ENCODE measurements at places on chromosomes 6 and 20. TPM values are rescaled to one million over a fixed set of nuclear protein-coding genes. Genes with fewer than 3 reads are reported as not detected.

DNA sequence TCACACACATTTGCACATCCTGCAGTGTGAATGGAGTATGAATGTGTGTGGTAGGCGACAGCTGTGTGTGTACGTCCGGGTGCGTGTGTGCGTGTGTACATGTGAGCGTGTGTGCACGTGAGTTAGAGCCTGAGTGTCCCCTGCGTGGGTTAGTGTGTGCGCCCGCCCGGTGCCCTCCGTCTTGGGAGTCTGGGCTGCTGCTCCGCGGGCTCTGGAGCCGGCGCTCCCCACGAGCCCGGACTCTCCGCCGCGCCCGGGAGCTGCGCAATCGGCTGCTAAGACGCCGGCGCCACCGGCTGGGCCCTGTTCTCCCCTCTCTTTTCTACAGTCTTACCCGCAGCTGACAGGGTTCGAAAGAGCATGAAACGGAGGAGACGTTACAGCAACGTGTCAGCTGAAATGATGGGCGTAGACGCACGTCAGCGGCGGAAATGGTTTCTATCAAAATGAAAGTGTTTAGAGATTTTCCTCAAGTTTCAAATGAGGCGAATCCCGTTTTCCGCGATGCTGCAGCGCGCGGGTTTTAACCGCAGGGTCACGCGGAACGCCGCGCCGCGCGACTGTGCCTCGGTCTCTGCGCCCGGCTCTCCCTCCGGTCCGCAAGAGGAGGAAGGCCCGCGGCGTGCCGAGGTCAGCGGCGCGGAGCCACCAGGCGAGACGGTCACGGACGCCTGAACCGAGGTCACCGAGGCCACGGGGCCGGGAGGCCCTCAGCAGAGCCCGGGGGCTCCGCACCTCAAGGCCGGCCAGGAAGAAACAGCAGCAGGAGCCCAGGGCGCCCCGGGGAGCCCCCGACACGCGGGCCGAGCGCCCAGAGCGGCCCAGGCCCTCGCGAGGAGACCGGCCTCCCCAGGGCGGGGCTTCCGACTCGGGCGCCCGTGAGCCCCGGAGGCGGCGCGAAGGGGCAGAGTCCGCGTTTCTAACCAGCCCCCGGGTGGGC, 95.3 kb upstream of the BHLHE23 start:
- no peaks in the 10 kb centered on the region for H3K4me1 ChIP-seq
- H3K36me3 ChIP-seq, result no peaks in the 10 kb centered on the region
- H3K27me3 ChIP-seq, result peaks cover 10% of the 10 kb centered on the region

DNA sequence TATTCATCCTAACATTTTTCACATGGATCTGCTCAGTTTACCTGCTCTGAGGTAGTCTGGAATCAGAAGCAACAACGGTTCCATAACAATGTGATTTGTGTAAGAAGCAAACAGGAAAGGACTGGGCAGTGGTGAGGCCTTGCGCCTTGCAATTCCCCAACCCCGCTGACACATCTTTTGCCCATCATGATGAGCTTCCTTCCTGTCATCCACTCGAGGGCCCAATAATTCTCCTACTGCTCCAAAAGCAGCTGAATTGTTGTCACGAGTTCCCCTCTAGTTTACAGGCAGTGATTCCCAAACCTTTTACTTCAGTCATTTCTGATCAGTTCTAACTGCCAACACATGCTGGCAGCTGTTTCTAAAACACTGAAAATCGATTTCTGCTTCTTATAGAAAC, 22.9 kb downstream of the STX7 start:
- no peak overlapping the region for H3K4me3 ChIP-seq
- peaks cover 18% of the 10 kb centered on the region for H3K36me3 ChIP-seq
- H3K27me3 ChIP-seq, result no peaks in the 10 kb centered on the region
- DNase-seq, result peak; percentile 21
- peaks cover 16% of the 10 kb centered on the region for H3K4me1 ChIP-seq

GRCh38 chr6:10962673-10963072, 75.8 kb downstream of the SYCP2L start:
- peaks cover 16% of the 10 kb centered on the region for H3K4me1 ChIP-seq
- peak; percentile 67 for DNase-seq
- no peak overlapping the region for H3K4me3 ChIP-seq

DNA sequence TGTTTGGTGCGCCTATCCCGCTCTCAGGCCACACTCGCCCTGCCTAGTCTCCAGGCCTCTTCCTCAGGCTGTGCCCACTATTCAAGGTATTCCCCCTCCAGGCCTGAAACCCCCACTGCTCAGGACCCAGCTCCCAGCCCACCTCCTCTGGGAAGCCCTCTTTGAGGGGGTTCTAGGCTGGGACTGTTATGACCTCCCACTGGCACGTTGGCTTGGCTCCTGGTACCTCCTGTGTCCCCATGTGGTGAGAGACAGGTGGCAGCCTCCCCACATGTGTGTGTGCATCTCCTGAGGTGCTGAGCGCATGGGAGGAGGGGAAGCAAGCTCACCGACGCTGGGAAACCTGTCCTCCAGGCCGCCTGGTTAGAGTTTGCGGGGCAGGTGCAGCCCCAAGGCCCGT, 82.5 kb downstream of the EDN3 start:
- no peaks in the 10 kb centered on the region for H3K27me3 ChIP-seq
- H3K27ac ChIP-seq, result no peak overlapping the region
- no peak overlapping the region for H3K4me3 ChIP-seq
- H3K36me3 ChIP-seq, result no peaks in the 10 kb centered on the region
- no peaks in the 10 kb centered on the region for H3K4me1 ChIP-seq
- no peak for DNase-seq

DNA sequence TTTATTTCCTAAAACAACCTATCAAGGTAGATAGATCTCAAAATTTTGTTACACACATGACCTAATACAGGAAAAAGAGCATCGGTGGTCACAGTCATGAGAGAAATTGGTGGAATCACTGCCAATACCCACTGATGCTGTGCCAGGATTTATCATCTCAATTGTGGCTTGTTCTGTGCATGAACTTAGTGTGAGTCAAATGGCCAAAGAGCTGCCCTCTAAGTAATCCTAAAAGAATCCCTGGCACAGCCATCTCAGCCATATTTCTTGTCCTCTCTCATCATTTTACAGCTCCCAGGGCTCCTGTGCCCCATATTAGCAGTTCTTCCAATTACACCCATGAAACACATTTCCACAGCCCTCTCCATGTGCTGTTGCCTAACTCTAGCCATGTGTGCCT, 6.1 kb downstream of the GSTA5 start:
- H3K27ac ChIP-seq, result no peak overlapping the region
- peaks cover 22% of the 10 kb centered on the region for H3K4me1 ChIP-seq
- peaks cover 14% of the 10 kb centered on the region for H3K27me3 ChIP-seq

TOX2 gene
- total RNA-seq, result 63.2 TPM
